Stimulated activated CD4-positive, alpha-beta T cell treated with anti-CD3 and anti-CD28 coated beads, Interleukin-1b, Interleukin-23, amount 100 ng/mL, for 48 hours (primary cell): ENCODE measurements at places on chromosomes 2 and 18.

- DNase-seq, result peak; percentile 26
These were observed 414.2 kb upstream of the CHST9 start for GRCh38 chr18:27599202-27599829.

- DNase-seq, result no peak
These were observed 122.7 kb downstream of the DNER start for GRCh38 chr2:229591611-229592010.

- DNase-seq, result no peak
These were observed 1.1 kb downstream of the DLGAP1 start for GRCh38 chr18:4453874-4454536.

- DNase-seq, result no peak
These were observed 204.0 kb downstream of the ZNF521 start for GRCh38 chr18:25147877-25148488.

- DNase-seq, result peak; percentile 72
These were observed 30.9 kb downstream of the MBP start for GRCh38 chr18:77101410-77102258.

DNA sequence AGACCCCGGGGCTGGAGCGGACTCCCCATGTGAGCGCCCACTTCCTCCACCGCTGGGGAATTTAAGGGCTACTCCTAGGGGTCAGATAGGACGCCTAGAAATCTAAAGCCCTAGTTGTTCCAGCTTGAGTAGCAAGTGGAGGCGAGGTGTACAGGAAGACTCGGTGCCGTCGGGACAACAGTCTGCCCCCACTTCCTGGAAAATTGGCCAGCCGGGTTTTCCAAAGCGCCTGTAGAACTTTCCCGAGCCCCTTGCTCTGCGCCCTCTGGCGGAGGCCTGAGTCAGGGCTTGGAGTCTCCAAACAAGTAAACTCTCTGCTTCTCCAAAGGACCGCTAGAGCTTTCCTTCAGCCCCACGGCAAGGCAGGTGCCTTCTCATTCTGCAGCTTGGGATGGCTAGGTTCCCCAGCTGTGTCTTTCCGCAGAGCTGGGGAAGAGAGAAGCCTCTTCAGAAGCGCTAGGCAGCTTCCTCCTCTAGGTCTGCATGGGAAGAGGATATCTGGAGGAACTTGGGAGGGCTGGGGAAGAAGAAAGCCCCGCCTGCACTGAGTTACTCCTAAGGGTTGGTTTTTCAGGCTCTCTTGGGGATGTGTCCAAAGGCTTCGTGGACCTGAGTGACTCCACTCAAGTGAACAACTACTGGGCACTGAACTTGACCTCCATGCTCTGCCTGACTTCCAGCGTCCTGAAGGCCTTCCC lies 681 bp downstream of the SPR start:
- DNase-seq, result peak; percentile 48

DNA sequence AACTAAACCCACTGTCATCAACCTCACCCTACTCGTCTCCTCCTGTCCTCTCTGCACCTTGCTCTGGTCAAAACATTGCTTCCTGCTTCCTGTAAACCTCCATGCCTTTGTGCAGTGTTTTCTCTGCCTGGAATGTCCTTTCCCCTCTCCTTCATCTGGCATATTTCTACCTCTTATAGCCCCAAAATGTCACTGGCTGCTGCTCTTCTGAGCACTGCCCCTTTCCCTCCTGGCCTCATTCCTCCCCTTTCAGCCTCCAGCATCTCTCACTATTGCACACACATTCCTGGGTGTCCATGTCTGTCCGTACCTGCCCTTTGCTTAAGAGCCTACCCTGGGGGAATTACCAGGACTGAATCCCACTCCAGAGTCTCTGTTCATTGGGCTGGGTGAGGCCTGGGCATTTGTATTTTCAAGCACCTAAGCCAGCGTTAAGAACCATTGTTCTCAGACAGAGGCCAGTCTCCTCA lies 84.9 kb downstream of the MOGAT1 start:
- no peak for DNase-seq

DNA sequence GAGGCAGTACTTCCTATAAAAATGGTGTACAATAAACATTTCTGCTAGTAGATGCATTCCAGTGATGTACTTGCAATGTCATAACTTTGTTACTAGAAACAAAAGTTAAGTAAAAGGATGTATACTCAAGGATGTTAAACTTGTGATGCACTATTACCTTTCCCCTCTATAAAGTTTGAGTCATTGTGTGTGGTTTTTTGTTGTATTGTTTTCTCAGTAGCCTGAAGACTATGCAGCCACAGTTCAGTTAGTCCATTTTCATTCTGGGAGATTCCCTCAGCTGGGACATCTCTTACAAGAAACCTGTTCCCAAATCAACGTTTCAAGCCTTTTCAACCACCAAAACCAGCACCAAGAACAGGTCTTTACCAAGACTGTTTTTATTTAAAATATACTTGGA lies 5.6 kb downstream of the ATP5MC3 start:
- DNase-seq, result no peak

- no peak for DNase-seq
These were observed 25.2 kb downstream of the ANKRD44 start for GRCh38 chr2:197285361-197285760.

GRCh38 chr2:81528852-81529480 lies 1224.4 kb upstream of the LRRTM1 start:
- no peak for DNase-seq

GRCh38 chr18:59140302-59140885 lies 710 bp downstream of the SEC11C start:
- no peak for DNase-seq

GRCh38 chr18:79680100-79680879 lies 687 bp downstream of the CTDP1 start:
- DNase-seq, result peak; percentile 48

DNA sequence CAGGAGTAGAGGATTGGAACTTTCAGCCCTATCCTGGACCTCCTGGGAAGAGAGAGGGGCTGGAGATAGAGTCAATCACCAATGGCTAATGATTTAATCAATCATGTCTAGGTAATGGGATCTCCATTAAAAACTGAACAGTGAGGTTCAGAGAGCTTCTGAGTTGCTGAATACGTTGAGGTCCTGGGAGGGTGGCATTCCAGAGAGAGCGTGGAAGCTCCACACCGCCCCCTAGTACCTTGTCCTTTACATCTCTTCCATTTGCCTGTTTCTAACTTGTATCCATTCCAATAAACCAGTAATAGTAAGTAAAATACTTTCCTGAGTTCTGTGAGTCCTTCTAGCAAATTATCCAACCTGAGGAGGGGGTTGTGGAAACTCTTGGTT lies 101.7 kb downstream of the B3GNT2 start:
- no peak for DNase-seq

- DNase-seq, result no peak
These were observed 7.4 kb downstream of the CHST10 start for GRCh38 chr2:100409975-100410647.

GRCh38 chr2:63555931-63556330 lies 32.3 kb downstream of the WDPCP start:
- DNase-seq, result no peak

- no peak for DNase-seq
These were observed 233.3 kb downstream of the SETBP1 start for GRCh38 chr18:44914028-44914427.

DNA sequence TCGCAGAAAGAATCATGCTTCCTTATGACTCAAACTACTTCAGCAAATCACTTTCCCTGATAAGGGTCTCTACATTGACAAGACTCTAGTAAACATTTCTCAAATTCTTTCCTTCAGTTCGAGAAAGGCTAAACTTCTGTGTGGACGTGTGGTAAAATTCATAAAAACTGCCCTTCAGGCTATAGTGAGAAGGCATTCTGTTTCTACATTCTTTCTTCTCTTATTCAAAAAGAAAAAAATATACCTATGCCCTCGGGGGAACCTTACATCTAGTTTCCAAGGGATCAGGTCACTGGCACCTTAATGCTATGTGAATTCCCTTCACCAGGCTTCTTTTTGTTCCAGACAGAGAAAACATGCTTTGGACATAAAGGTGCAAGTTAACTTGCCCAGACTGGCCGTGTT lies 4.9 kb downstream of the VIT start:
- DNase-seq, result no peak

DNA sequence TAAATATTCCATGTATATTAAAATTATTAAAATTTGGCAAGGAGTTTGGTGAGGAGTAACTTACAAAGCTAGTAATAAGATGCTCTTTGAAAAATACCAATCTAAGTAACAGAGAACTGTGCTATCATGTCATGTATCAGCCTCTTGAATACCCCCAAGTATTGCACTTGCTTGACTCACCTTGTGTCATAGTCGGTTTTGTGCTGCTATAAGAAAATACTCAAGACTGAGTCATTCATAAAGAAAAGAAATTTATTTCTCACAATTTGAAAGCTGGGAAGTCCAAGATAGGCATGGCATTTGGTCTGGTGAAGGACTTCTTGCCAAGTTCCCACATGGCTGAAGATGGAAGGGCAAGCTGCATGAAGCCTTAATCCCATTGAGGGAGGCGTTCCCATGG lies 179.2 kb downstream of the MEMO1 start:
- DNase-seq, result no peak

DNA sequence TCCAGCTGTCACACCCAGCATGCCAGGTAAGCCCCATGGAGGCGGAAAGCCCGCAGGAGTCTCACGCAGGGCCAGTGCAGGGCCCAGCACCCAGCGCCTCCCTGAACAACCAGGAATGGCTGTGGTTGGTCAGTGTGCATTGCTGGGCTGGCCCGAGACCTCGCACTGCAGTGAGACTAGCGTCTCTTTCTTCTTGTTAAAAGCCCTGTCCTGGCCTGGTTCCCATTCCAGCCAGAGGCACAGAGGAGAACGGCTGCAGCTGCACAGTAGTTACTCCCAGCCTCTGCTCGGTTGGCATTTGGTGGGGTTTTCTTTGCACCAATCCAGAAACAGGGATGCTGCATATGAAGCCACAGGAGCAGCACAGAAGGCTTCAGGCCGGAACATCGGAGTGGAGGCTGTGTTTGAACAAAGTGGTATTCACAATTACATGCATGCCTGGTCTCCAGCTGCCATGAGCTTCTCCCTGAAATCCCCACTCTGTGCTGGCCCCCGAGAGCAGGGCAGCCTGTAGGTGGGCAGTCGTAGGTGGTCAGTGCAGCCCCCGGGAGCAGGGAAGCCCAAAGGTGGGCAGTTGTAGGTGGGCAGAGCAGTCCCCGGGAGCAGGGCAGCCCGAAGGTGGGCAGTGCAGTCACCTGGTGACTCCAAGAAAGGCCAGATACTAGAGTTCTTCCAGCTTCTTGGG lies 163.7 kb upstream of the PXDN start:
- DNase-seq, result no peak

GRCh38 chr2:85584354-85584856 lies at the start of gene VAMP5:
TSS of gene VAMP5 (plus strand) at chr2:85584431. CDS start at chr2:85584491, 60 bp downstream.
- DNase-seq, result no peak

DNA sequence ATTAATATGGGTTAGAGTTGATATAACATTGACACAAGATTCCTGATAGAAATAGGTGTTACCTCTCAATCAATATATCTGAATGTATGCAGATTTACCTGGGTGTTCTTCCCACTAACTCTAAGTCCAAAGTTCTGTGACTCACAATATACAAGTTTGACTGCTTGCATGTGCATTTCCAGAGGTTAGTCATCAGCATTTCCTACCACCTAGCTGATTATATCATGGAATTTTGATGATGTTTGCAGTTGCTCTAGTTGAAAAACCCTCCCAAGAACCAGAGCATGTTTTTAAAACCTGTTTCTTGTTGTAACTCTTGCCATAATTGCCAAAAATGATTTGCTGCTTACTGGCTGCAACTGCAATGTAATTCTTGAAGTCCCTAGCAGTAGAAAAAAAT lies 15.0 kb upstream of the DSG1 start:
- DNase-seq, result no peak

DNA sequence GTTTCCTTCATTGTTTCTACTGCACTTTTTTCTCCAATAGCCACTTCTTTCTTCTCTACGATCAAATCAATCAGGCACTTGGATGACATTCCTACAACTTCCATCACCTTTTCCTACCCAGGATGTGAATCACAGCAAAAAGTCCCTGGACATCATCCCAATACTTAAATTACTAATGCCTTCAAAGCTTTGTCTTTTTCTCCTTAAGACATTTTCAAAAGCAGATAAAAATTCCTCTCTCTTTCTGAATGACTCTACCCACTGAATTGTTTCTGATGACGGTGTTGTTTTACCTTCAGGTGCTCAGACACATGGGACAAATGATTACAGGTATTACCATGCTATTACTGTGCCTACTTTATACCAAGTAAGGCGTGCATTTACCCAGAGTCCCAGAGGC lies 500.9 kb downstream of the FBXO15 start:
- no peak for DNase-seq

DNA sequence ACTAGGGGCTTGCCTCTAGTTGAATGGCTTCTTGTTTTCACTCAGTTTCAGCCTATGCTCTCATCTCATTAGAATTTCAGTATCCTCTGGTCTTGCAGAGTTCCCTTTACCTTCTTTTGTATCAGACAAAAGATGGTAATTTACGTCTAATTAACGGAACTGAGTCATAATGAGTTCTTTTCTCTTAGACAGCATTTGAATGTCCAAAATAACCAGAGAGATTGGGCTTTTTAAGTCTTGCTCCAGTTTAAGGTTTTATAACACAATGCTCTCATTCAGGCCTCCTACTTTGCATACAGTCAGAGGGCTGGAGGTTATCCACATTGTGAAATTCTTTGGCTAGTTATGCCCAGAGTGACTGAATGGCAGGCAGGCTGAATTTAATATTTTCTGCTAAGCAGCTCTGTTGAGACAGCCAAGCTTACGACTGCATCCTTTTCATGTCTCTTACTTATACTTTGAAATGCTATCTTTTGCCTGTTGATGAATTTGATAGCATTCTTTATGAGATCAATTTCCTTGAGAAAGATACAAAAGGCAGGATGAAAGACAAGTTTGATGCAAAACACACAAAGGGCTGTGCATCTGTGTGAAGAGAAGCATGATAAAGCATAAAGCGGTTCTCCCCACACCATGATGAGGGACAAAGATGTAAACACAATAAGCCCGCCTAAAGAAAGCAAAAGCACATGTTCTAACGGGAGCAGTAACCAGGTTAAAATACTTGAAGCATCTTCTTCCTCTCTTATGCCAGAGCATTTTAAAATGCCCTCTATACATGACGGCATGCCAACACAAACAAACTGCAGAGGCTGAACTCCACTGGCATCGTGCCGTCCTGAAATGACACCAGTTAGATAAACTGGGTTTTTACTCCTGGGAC lies 90.0 kb downstream of the CDH2 start:
- DNase-seq, result no peak

DNA sequence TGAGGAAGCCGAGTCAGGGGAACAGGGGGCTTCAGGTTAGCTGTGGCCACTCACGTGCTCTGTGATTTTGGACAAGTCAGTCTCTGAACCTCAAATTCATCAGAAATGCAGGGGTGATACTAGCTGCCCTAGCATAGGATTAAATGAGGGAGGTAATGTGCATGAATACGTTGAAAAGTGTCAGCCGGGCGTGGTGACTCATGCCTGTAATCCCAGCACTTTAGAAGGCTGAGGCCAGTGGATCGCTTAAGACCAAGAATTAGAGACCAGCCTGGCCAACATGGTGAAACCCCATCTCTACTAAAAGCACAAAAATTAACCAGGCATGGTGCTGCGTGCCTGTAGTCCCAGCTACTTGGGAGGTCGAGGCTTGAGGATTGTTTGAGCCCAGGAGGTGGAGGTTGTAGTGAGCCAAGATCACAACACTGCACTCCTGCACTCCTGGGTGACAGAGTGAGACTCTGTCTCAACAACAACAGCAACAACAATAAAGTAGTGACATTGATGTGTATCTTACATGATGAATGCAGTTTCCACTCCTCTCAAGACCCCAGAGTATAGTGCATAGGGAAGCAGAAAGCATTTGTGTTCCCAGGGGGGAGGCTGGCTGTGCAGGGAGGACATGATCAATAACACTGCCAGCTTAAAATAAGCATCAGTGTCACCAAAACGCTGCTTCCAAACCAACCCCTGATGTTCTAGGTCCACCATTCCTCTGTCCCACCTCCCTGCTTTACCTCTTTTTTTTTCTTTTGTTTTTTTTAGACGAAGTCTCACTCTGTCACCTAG lies 68.8 kb downstream of the HNRNPLL start:
- no peak for DNase-seq
